ENCODE measurements at places on chromosomes 12 and 14. TPM values are rescaled to one million over a fixed set of nuclear protein-coding genes. Genes with fewer than 3 reads are reported as not detected.

CCDC177 gene
- not detected for total RNA-seq

HOXC10 gene
- 1.2 TPM for total RNA-seq

INF2 gene
- total RNA-seq = 118 TPM

TCL1B gene
- not detected for total RNA-seq

BCL2L14 gene
- not detected for total RNA-seq

GLT1D1 gene
- not detected for total RNA-seq

TMEM117 gene
- total RNA-seq = 8.5 TPM

TEX52 gene
- total RNA-seq = not detected

ST8SIA1 gene
- total RNA-seq = 1.0 TPM

CACNA2D4 gene
- not detected for total RNA-seq

KIF26A gene
- total RNA-seq = 8.0 TPM

ASB2 gene
- total RNA-seq = 0.58 TPM

PMCH gene
- total RNA-seq = not detected

FAM234B gene
- 5.6 TPM for total RNA-seq

EPS8 gene
- 22.0 TPM for total RNA-seq

SPIC gene
- total RNA-seq = not detected

AICDA gene
- total RNA-seq = not detected

STX2 gene
- total RNA-seq = 35.1 TPM

LMNTD1 gene
- 0.82 TPM for total RNA-seq

HCAR2 gene
- total RNA-seq = not detected

PRMT5 gene
- total RNA-seq = 56.0 TPM

SNRNP35 gene
- 15.7 TPM for total RNA-seq

SRGAP1 gene
- 16.4 TPM for total RNA-seq
